ENCODE measurements at places on chromosomes 12 and 14. TPM values are rescaled to one million over a fixed set of nuclear protein-coding genes. Genes with fewer than 3 reads are reported as not detected.

SLC5A8 gene
- 0.49 TPM for total RNA-seq

DNA sequence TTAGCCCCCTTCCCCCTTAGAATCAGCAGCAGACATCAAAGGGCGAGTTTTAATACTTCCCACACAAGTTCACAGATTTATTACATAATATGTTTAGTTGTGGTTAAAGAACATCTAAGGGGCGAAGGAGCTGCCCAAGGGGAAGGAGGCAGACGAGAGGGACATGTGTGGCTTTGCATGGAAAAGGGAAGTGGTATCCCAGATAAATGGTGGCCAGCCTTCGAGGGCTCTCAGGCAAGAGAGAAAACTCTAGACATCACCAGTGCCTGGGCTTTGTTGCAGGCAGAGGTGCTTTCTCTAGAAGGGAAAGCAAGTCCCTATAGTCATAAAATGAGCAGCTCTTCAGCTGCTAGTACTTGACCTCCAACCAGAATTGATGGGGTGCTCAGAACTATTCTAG, 121.2 kb downstream of the CACNA1C start:
- DNase-seq, result no peak

DNA sequence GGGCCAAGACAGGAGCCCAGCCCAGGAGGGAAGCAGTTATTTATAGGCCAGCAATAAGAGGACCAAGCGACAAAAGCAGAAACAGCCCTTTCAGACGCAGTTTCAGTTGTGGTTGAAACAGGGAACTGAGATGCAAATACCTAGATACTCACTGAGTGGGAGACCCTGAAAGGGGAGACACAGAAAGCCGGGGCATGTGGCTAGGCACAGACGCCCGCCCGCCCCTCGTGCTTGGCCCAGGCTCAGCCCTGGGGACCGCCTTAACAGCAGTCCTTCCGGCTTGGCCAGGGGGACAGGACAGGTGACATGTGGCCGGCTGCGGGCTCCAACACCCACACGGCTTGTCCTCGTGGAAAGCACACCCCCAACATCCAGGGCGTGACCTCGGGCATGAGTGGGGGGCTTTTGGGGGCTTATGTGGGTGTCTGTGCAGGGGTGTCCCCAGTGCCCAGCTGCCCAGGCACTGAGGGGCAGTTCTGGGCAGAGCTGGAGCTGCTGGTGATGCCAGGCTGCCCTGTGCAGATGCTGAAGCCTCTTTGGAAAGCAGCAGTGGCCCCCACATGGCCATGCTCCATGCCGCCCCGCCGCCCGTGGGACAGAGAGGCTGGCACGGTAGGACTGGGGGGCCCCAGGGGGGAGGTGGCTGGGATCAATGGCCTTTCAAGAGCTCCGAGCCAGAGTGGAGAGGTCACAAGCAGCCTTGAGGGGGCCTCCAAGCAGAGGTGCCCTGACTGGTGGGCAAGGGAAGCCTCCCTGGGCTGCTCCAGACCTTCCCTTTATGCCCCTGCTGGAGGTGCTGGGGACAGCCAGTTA, 2.1 kb downstream of the PLD4 start:
- peak; percentile 35 for DNase-seq

HHIPL1 gene
- 0.26 TPM for total RNA-seq

KIF21A gene
- 27.4 TPM for total RNA-seq

DNA sequence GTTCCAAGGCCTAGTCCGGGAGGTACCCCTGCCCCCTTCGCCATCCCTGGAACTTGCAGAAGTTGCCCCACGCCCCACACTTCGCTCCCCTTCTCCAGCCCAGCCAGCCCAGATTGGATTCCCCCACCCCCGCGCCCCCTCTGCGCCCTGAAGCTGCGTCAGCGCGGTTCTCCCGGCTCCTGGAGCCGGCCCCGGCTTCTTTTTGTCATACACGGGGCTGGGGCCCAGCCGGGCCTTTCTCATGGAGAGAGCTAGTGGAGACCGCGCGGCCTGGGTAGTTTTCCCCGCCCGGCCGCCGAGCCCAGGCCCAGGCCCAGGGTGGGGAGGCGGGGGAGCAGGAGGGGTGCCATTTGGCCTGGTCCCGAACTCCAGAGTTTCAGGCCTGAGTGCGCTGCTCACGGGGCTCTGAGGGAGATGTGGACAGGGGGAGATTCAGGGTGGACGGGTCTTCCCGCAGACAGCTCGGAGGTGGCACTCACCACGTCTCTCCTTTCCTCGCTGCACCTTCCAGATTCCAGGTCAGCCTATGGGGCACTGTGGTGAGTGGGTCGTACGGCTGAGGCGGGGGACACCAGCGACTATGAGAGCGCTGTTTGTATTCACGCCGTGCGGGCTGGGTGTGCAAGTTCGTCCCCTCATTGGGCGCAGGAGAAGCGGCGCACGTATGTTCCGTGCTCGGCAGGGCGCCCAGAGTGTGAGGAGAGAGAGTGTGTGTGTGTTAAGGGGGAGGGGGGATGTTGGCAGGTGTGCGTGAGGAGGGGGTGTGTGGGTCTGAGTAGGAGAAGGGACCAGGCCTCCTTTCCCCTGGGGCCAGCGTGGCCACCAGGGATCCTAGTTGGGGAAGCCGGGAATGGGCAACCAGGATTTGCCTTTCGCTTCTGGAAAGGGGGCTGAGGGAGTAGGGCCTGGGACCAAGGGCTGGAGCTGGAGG, 785 bp upstream of the LHX5 start:
- DNase-seq, result no peak

Measured in mucosa of descending colon (tissue), 3 donors.